G401 (cell line): ENCODE measurements at places on chromosomes 12 and 14.

GRCh38 chr12:62032870-62033269 lies 227.3 kb upstream of the USP15 start:
- DNase-seq, result no peak

DNA sequence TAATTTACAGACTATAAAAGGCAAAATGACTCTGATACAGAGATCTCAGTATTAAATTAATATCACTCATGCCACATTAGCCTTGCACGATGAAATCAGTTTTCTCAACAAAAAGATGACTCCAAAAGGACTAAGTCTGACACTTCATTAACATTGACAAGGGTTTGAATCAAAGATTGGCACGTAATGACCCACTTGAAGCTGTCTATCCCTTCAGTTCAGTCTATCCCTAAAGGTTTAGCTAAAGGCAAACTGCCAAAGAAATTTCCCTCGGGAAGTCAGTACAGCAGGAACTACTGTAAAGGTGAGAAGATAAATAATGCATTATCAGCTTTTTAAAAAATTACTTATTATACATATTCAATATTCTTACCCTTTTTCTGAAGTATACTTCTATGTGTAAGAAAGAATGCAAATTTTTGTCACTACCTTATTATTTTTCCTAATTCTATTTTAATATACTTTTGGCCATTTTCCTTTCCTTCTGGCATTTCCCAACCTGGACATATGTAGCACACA lies 127.1 kb downstream of the NELL2 start:
- DNase-seq, result peak; percentile 50

- no peak for DNase-seq
Observed at GRCh38 chr14:55758796-55759195, 178.8 kb downstream of the KTN1 start.

DNA sequence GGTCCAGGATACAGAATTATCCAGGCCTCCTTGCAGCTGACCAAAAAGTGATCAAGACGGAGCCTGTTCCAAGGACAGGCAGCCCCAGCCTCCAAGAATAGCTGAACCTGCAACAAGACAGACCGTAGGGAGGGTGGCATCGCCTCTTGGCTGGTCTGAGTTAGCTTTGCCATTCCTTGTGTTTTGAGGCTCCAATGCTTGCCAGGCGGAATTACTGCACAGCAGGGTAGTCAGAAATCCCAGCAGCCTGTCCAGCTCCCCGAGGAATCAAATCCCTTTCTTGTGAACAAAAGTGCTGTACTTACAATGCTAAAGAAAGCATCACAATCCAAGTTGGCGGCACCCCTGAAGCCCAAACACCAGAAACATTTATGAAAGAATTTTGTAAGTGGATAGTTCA lies 246.9 kb downstream of the TMEM132C start:
- DNase-seq, result no peak

- DNase-seq, result no peak
Observed at GRCh38 chr14:94127330-94127729, 2.1 kb downstream of the IFI27L2 start.
